ENCODE measurements at places on chromosomes 11 and 22.
A peak's percentile ranks its signal among the peaks of the same experiment; 100 is the strongest.

DNA sequence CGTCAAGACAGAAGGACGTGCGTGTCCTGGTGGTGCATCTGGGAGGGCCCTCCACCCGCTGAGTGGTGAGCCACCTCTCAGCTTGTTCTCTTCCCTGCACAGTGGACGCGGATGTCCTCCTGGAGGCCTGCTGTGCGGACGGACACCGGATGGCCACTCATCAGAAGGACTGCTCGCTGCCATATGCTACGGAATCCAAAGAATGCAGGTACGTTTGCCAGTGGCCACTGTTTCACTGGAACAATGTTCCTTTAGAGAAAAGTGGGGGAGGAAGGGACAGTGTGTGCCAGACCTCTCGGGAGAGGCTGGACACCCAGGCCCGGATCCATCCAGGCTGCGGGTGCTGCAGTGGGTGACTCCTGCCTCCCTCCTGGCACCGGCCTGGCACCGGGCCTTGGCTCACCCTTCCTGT is 15.9 kb downstream of the FBLN1 start:
- DNase-seq: no peak

DNA sequence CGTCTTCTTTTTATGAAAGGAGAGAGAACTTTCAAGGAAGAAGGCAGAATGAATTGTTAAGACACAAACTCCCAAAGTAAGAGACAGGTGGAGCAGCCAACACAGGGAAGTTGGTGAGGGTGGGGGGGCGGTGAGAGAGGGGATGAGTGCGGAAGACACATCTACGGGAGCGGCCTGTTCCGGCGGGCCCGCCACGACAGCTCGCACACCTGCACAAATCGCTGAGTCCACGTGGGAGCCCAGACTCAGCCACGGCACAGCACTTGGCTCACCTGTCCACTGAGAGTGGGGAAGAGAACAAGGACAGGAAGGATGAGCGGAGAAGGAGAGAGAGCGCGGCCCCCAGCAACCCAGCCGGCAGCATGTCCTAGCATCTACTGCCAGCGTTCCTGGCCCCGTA is 331.1 kb downstream of the CADM1 start:
- no peak for DNase-seq

DNA sequence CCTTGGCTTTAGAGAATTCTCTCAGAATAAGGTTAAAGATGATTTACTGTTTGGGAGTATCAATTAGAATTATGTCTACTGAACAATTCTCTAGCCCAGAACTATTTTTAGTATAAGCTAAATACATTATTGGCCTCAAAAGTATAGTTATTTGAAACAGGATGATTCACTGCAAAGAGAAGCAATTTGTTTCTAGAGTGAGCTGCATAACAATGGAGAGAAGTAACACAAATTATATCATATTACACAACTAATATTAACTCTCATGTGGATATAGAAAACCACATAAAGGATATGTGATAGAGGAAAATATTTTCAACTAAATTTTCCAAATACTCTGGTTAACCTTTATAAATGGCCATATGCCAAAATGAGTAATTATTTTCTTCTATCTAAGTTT is 24.9 kb downstream of the PGM2L1 start:
- no peak for DNase-seq

- DNase-seq: no peak
Measured at GRCh38 chr11:75508051-75508561, 17.6 kb downstream of the GDPD5 start.

DNA sequence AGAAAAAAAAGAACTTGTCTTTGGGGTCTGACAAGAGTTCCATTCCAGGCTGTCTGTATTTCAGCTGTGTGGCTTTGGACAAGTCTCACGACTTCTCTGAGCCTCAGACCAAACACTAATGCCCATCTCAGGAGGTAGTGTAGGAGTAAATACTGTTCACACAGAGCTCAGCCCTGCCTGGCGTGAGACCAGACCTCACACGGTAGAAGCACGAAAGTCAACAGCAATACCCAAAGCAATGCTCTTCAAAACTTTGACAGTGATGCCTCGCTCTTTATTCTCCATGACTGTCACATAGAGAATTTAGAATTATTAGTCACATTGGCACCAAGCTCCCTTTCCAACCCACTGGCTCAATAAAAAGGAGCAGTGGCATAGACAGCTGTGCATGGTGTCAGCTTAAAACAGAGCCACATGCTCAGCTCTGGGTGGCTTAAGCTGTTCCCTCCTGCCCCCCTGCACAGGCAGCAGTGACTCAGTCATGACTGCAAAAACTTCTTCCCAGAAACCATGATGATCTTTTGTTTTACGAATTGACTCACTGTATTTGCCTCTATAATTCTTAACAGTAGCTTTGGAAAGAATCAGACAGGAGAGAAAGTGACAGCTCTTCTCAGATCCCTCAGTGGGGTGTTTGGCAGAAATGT is 74.0 kb upstream of the PHF21B start:
- no peak for DNase-seq

- DNase-seq: no peak
Measured at GRCh38 chr11:70775386-70776075, 377.2 kb downstream of the CTTN start.

- DNase-seq: no peak
Measured at GRCh38 chr11:122778148-122778547, 60.2 kb upstream of the CRTAM start.

DNA sequence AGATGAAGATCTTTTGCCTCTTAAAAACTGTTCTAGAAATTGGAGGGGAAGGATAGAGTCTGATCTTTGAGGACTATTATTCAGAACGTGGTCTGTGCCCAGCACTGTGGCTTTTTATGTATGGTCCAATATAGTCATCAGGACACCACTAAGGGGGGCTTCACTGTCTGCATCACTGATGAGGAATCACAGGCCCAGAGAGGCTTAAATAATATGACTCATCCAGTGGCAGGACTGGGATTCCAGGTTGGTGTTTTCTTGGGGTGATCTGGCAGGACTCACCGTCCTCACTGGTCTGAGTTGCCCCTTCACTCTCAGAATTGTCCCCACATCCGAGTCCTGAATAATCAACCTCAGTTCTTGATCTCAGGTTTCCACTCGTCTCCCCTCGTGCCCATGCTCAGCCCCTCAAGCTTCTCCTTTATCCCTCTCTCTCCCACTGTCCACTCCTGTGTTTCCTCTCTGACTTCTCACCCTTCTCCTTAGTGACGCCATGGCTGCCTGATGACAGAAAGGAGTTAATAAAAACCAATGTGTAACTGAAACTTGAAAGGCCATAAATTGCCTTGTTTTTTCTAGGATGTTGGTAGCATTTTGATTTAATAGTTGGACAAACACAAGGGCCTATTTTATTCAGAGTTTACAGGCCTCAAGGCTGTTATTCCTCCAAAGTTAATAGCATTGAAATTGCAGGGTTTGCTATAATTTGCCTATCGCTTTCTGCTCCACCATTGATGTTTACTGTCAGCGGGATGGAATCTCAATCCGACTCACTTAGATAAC is 95.7 kb upstream of the NNMT start:
- DNase-seq: no peak

GRCh38 chr22:36110306-36110881 is 50.2 kb downstream of the APOL3 start:
- DNase-seq: no peak

GRCh38 chr11:69086152-69087132 is 37.7 kb downstream of the TPCN2 start:
- peak; percentile 19 for DNase-seq

- DNase-seq: no peak
Measured at GRCh38 chr11:110207123-110207522, 89.3 kb downstream of the RDX start.

DNA sequence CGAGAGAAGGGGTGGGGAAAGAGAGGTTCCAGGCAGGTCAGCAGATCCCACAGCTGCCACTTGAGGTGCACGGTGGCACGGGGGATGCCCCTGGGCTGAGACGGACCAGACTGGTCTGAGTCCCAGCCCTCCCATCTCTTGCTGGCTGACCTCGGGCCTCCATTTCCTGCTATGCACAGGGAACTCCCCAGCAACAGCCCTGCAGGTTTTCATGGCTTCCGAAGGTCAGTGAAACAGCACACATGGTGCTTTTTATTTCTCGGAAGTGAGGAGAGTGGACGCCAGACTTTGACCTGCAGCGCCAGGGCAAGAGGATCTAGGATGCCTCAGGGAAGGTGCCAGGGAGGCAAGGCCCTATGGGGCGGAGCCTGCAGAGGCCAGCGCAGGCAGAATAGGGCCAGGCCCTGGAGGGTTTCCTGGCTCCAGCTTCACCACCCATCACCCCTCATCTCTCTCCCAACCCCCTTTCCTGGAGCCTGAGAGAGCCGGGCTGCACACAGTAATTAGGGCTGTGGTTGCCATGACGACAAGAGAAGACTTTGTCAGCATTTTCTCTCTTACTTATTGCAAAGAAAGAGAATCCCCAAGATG is 29.5 kb downstream of the SLC22A12 start:
- DNase-seq: no peak

GRCh38 chr22:20642668-20643179 is 131.2 kb upstream of the SERPIND1 start:
- DNase-seq: no peak

DNA sequence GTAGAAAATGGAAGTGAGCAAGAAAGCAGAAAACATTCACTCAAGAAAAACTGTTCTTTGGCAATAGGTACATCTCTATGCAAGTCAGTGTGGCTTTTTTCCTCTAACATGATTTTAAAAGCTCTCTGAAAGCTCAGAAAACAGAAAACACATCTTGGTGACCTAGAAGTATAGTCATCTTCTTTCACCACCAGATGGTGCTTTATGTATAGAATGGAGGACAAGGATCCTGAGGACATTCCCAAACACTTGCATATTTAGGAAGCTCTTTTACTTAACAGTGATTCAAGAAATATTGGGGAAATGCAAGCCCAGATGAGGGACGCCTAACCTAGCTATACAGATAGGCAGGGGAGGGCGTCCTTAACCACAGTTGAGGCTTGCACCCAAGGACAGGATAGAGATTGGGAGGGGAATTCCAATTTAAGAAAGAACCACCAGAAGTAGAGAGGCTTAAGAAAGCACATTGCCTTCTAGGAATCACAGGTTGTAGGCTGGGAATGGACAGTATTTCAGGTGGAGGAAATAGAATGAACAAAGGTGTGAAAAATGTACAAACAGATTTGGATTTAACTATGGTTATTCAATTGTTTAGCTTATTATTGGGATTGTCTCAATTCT is 13.8 kb upstream of the CCDC81 start:
- no peak for DNase-seq

DNA sequence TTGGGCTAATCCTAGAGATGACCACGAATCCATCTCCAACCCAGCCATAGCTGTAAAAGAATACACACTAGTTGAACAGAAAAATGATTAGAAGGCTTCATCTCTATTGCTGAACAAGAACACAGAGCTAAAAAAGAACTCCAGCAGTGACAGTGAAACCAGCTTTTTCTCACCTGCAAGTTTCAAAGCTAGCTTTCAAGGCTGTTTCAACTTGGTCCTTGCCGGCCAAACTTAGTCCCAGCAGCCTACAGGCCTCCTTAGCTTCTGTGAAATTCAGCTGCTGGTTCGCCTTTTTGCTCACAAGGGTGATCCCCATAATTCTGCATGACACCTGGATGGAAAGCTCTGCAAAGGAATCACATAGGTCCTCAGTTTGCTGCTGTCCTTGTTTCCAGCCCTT is 4.4 kb downstream of the LYVE1 start:
- DNase-seq: no peak

GRCh38 chr11:98944461-98944860 is 76.3 kb upstream of the CNTN5 start:
- no peak for DNase-seq

DNA sequence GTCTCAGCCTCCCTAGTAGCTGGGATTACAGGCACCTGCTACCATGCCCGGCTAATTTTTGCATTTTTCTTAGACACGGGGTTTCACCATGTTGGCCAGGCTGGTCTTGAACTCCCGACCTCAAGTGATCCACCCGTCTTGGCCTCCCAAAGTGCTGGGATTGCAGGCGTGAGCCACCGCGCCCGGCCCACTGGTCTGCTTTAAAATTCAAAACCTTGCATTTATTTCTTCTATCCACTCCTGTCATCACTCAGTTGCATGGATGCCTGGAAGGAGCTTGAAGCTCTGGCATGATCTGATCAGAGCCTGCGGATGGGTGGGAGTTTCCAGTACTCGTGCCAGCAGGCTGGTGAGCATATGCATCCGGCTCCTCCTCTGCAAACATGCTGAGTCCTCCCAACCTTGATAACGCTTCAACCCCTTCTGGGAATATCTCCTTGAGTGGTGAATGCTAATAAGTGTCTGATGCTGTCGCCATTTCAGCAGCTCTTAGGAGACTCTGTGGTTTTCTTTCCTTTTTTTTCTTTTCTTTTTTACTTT is 39.6 kb downstream of the UBASH3B start:
- DNase-seq: no peak

DNA sequence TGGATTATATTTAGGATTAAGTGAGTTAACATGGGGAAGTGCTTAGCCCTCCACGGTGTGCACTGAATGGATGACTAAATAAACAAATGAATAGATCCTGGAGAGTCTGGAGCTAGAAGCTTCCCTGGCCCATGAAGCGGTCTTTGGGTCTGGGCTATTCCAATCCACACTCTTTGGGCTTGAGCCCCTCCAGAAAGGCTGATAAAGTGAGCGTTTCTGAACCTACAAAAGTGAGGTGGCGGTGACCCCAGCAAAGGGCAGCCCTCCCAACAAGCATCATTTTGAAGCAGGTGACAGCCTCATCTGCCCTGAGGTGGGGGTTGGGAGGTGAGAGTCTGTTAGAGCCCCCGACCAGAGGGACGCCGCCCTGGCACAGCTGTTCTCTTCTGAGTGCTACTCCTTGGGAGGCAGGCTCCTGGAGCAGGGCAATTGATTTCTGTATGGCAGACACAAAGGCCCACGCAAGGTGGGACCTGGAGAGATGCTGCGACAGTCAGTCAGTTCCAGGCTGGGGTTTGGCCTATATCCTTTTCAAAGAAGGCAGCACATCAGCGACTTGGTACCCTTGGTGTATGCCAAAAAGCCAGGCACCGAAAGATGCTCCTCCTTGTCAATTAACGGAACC is 157.8 kb downstream of the CACNA1I start:
- DNase-seq: no peak
